ENCODE measurements at places on chromosomes 5 and 9.

GRCh38 chr5:154244476-154244875 lies 53.9 kb downstream of the GALNT10 start:
- DNase-seq = no peak

DNA sequence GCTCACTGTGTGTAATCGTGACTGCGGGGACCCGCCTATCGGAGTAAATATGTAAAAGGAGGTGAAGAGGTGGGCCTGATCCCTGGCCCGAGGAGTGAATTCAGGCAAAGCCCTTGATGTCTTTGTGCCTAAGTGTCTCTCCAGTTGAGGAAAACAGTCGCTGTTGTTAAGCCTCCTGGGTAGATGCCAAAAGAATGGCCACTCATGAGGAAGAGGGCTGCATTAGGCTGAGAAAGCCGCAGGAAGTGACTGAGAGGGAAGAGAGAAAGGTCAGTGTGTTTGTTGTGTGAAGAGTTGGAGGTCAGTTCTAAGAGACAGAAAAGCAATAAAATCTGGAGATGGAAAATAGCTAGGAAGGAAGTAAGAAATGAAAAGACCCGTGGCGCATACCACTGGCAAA lies 35.8 kb upstream of the PIP5K1B start:
- no peak for DNase-seq

DNA sequence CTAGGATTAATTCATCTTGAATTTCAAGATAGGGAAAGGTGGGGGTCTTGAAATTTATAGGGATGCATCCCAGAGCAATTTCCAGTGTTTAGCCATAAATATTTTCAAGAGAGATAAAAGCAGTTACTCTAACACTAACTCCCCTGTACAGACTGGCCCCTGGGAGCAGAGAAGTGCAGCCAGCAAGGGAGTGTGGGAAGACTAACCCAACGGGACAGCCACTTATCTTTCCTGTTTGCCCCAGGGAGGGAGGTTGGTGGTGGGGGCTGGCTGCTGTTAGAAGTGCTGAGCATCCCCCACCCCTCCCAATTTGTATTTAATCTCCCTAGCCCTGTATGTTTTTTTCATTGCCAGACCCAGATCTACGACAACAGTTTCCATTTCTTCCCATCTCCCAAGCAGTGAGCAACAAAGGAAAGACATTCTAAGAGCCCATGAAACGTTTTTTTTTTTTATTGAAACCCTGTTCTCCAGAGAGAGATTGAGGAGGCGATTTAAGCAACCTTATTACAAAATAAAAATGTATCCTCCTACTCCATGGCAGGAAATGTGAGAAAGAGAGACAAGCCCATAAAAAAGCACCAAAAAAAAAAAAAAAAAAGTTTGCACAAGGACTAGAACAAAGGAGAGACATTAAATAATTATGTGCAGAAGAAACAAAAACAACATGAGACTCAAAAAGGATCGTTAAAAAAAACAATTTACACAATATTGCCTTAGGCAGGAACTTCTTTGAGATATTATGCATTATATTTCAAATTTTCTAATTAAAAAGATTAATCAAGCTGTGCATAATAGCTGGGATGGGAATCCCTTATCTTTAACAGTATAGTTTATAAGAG lies 343.4 kb downstream of the ARHGEF28 start:
- no peak for DNase-seq

DNA sequence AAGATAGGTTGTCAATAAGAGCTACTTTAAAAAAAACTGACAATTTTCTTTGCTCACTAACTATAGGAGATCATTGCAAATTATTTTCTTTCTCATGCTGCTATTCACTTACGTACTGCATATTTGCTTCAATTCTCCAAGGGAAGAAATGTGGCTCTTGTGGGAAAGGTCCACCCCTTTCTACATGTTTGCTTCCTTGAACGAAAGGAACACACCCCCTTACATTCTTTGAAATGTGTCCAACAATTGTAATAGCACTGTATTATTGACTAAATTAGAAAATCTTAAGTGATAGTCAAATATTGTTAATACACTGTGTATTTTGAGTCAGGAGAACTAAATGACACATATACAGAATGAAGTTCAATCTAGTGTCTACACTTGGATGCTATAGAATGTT lies 5.2 kb downstream of the MEF2C start:
- DNase-seq = no peak

All from NCI-H1417 treated with DMSO at 0.1 percent for 48 hours (cell line).